ENCODE measurements at places on chromosomes 1 and 21.

DNA sequence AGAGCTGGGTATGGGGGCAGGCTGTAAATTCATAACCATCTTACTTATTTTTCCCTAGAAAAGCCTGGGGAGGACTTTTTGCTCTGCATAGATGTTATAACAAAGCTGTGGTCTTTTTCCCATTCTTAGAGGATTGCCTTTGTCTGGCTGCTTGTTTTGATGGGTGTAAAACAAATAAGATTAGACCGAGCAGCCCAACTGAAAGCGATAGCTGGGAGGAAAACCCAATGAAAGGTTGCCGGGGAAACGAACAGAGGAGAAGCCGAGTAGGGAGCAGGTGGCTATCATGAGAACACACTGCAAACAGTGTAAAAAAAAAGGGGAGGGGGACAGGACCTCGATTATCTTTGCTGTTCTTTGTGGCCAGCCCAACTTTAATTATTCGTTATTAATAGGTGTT, 1.9 kb downstream of the ELAVL4 start:
- DNase-seq = no peak

- no peak for DNase-seq
Measured at GRCh38 chr1:53645690-53646078, 93.3 kb downstream of the GLIS1 start.

GRCh38 chr1:117556341-117556740, 49.5 kb upstream of the TENT5C start:
- no peak for DNase-seq

DNA sequence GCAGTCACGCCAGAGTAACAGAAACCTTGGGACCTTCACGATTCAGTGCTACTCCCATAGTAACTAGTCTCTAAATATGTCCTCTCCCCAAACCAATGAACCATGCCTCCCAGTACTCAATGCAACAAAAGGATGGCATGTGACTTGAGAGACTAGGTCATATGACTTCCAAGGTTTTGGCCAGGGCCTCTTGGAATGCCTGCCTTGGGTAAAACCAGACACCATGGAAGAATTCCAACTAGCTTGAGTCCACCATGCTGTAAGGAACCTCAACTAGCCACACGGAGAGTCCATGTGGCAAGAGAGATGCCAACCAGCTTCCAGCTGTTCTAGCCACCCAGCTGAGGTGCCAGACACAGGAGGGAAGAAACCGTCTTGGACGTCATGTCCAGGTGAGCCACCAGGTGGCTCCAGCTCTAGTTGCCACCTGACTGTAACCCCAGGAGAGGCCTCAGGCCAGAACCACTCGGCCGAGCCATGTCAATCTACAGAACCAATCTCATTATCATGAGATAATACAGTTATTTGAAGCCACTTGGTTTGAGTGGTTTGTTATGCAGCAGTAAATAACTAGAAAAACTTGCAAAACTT, 115.0 kb downstream of the SYF2 start:
- peak; percentile 13 for DNase-seq

GRCh38 chr1:220733086-220733601, 15.0 kb upstream of the MTARC2 start:
- DNase-seq = peak; percentile 49

DNA sequence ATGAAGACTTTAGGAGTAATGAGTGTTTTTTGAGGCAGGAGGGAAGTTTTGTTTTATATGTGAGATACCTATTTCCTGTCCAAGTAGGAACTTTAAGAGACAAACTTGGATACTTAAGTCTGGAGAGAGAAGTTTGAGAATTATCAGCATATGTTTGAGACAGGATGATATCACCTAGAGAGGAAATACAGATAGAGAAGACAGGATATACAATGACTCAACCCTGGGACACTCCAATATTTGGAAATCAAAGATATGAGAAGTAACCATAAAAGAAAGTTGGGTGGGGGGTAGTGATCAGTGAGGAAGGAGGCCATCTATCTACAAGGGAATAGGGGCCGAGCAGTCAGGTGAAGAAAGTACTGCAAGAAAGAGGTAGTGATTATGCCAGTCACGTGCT, 6.5 kb downstream of the LCE7A start:
- no peak for DNase-seq

- no peak for DNase-seq
Measured at GRCh38 chr1:4298361-4299083, 355.9 kb upstream of the AJAP1 start.

- DNase-seq = no peak
Measured at GRCh38 chr1:84570436-84571149, 3.6 kb downstream of the CTBS start.

GRCh38 chr1:243559575-243560162, 290.4 kb downstream of the AKT3 start:
- no peak for DNase-seq

DNA sequence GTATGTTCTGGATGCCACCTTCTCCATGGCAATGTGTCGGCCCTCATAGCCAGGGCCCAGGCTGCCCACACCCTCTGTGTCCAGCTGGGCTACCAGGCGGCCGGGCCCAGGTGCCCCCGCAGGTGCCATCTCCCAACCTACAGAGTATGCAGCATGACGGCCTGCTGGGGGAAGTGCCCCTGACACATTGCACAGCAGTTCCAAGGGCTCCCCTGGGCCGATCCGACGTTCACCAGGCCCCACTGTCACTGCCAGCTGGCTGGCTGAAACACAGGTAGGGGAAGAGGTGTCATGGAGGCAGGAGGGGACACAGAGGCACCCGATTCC, 5.4 kb downstream of the IGSF8 start:
- DNase-seq = no peak

GRCh38 chr21:42234464-42235241, 15.7 kb downstream of the ABCG1 start:
- peak; percentile 38 for DNase-seq

DNA sequence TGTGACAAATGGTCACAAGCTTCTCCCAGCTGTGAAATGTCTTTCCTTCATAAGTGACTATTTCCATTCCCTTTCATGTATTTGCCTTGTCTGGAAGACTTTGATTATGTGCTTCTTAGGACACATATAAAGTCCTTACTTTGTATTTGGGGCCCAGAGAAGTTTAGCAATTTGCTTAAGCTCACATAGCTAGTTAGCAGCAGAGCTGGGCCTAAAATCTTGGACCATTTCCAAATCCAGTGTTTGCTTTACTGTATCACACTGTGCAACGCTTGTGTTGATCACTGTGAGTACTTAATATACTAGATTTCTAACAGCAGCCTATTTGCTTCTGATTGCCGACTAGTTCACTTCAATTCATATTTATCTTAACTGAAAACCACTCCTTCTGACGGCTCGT, 2.2 kb upstream of the KCNA3 start:
- no peak for DNase-seq

Data from hematopoietic multipotent progenitor cell treated with erythropoietin and hydrocortisone succinate and interleukin-3 and kit ligand, for 17 days (in vitro differentiated cells).